ENCODE measurements at places on chromosomes 2 and 18.
A peak's percentile ranks its signal among the peaks of the same experiment; 100 is the strongest.

- DNase-seq, result no peak
- no peaks in the 10 kb centered on the region for H3K36me3 ChIP-seq
- H3K4me3 ChIP-seq, result no peak overlapping the region
- peaks cover 33% of the 10 kb centered on the region for H3K27me3 ChIP-seq
These were observed 23.8 kb upstream of the ATOH8 start for GRCh38 chr2:85729825-85730510.

- H3K4me3 ChIP-seq, result no peak overlapping the region
- peak overlapping the region; percentile 82 for H3K27ac ChIP-seq
- no peak for DNase-seq
- peaks cover 5% of the 10 kb centered on the region for H3K36me3 ChIP-seq
- H3K4me1 ChIP-seq, result peaks cover 66% of the 10 kb centered on the region
- no peaks in the 10 kb centered on the region for H3K27me3 ChIP-seq
These were observed 16.3 kb downstream of the DYSF start for GRCh38 chr2:71469403-71470398.

- H3K27me3 ChIP-seq, result peaks cover under 1% of the 10 kb centered on the region
- peak overlapping the region; percentile 84 for H3K4me3 ChIP-seq
- DNase-seq, result no peak
- H3K4me1 ChIP-seq, result peaks cover 53% of the 10 kb centered on the region
- peak overlapping the region; percentile 50 for H3K27ac ChIP-seq
These were observed 1.6 kb downstream of the IRS1 start for GRCh38 chr2:226797989-226798421.

- H3K4me1 ChIP-seq, result peaks cover 4% of the 10 kb centered on the region
- peaks cover 2% of the 10 kb centered on the region for H3K36me3 ChIP-seq
- no peak overlapping the region for H3K4me3 ChIP-seq
- H3K27me3 ChIP-seq, result peaks cover 62% of the 10 kb centered on the region
- DNase-seq, result no peak
These were observed 57.9 kb downstream of the SNORC start for GRCh38 chr2:232927793-232928550.

GRCh38 chr18:31247574-31248199 is 70.3 kb upstream of the DSG1 start:
- no peak overlapping the region for H3K4me3 ChIP-seq
- H3K27ac ChIP-seq, result no peak overlapping the region
- DNase-seq, result no peak
- H3K27me3 ChIP-seq, result no peaks in the 10 kb centered on the region

- H3K36me3 ChIP-seq, result peaks cover 1% of the 10 kb centered on the region
- H3K4me3 ChIP-seq, result no peak overlapping the region
- no peaks in the 10 kb centered on the region for H3K4me1 ChIP-seq
- H3K27me3 ChIP-seq, result no peaks in the 10 kb centered on the region
These were observed 76.0 kb downstream of the EMX1 start for GRCh38 chr2:72993147-72993932.

GRCh38 chr18:29176681-29177080 is 999.8 kb upstream of the CDH2 start:
- no peak overlapping the region for H3K4me3 ChIP-seq
- no peaks in the 10 kb centered on the region for H3K36me3 ChIP-seq
- no peak overlapping the region for H3K27ac ChIP-seq

- DNase-seq, result no peak
- no peaks in the 10 kb centered on the region for H3K27me3 ChIP-seq
- no peak overlapping the region for H3K27ac ChIP-seq
- H3K36me3 ChIP-seq, result peaks cover 30% of the 10 kb centered on the region
- H3K4me1 ChIP-seq, result peaks cover 6% of the 10 kb centered on the region
These were observed 264.4 kb upstream of the REV1 start for GRCh38 chr2:99754210-99754609.

DNA sequence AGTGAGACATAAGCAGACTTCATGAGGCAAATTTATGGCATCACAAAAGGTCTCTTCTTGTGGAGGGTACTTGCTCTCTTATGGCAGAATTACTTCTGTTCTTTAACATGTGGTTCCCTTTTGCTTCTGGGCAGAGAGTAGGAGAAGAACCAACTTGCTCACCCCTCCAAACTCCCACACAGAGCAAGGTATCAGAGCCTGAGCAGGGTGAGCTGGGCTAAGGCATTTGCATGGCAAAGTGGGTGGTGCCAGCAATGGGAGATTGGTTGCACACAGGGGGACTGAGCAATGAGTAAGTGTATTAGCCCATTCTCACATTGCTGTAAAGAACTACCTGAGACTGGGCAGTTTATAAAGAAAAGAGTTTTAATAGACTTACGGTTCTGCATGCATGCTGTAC is 64.2 kb upstream of the ITGB6 start:
- peaks cover 16% of the 10 kb centered on the region for H3K4me1 ChIP-seq
- no peak for DNase-seq
- no peak overlapping the region for H3K27ac ChIP-seq
- no peak overlapping the region for H3K4me3 ChIP-seq

DNA sequence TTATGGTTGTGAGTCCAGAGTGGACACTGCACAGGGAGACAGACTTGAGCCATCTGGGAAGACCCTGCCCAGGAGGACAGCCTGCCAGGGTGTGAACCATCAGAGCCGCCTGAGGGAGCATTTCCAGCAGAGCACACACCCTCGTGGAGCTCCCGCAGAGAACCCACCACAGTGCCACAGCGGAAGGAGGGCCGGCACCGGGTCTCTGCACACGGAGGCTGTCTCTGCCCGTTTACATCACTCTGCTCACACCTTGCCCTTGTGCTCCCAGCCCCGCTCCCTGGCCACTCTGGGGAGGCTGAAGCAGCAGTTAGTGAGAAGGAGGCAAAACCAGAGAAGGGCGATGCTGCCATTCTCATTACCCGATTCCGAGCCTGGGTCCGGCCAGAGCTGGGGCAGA is 161.9 kb downstream of the KLHL29 start:
- peaks cover 66% of the 10 kb centered on the region for H3K4me1 ChIP-seq
- peaks cover 2% of the 10 kb centered on the region for H3K36me3 ChIP-seq
- DNase-seq, result no peak
- no peak overlapping the region for H3K27ac ChIP-seq
- no peak overlapping the region for H3K4me3 ChIP-seq

DNA sequence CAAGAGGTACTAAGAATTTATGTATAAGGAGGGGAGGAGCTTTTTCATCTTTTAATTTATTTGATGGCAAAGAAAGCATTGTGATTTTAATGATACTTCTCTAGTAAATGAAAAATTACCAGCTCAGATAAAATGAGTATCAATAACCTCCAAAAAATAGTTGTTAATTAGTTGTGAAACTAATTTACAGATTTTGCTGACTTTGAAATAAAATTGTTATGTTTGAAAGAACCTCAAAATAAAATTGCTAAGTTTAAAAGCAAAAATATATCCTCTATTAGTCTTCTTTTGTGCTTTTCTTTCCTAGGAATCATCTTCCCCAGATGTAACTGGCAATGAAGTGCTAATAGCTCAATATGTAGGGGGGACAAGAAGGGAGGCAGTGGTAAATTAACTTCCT is 36.5 kb downstream of the ZC3H6 start:
- no peak overlapping the region for H3K27ac ChIP-seq
- DNase-seq, result no peak
- peaks cover 20% of the 10 kb centered on the region for H3K36me3 ChIP-seq
- no peaks in the 10 kb centered on the region for H3K27me3 ChIP-seq
- peaks cover 2% of the 10 kb centered on the region for H3K4me1 ChIP-seq
- H3K4me3 ChIP-seq, result no peak overlapping the region

GRCh38 chr2:162230761-162231160 is 12.5 kb downstream of the FAP start:
- DNase-seq, result no peak
- H3K4me3 ChIP-seq, result no peak overlapping the region
- no peak overlapping the region for H3K27ac ChIP-seq
- peaks cover 7% of the 10 kb centered on the region for H3K4me1 ChIP-seq
- no peaks in the 10 kb centered on the region for H3K27me3 ChIP-seq

DNA sequence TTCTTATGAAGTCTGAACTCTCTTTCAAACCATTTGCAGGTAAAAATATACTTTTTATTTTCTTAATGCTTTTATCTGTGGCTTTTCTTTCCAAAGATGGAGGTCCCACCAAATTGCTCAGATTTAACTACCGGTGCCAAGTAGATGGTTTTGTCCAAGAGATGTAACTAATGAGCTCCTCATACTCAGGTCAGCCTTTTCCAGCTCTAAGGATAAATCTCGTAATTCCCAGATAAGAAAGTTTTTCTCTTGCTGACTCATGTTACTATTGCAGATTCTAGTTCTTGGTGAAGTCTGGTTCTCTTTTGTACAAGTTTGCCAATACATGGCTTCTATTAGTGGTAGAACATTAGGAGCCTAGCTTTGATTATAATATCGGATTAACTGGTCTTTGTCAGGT is 550.8 kb upstream of the ZNF804A start:
- no peaks in the 10 kb centered on the region for H3K36me3 ChIP-seq
- H3K27me3 ChIP-seq, result peaks cover 4% of the 10 kb centered on the region
- H3K27ac ChIP-seq, result no peak overlapping the region
- H3K4me1 ChIP-seq, result no peaks in the 10 kb centered on the region
- no peak overlapping the region for H3K4me3 ChIP-seq
- no peak for DNase-seq

Measured in osteocyte (in vitro differentiated cells).